Activated T-helper 1 cell treated with anti-CD3 and anti-CD28 coated beads, Interleukin-12 subunit alpha, Interleukin-12 subunit beta, Interleukin-2, Interleukin-4 antibody, amounts not matched to agents 30 ng/mL and 10 ng/mL and 1 ng/mL, durations not matched to agents 14 hours and 24 hours and 36 hours (primary cell): ENCODE measurements at places on chromosomes 5 and 9. TPM values are rescaled to one million over a fixed set of nuclear protein-coding genes. Genes with fewer than 3 reads are reported as not detected.

GRCh38 chr5:62326302-62326701 lies 20.3 kb downstream of the KIF2A start:
- DNase-seq = no peak
- peaks cover 69% of the 10 kb centered on the region for H3K4me1 ChIP-seq
- H3K36me3 ChIP-seq = peaks cover 42% of the 10 kb centered on the region
- no peaks in the 10 kb centered on the region for H3K27me3 ChIP-seq

DNA sequence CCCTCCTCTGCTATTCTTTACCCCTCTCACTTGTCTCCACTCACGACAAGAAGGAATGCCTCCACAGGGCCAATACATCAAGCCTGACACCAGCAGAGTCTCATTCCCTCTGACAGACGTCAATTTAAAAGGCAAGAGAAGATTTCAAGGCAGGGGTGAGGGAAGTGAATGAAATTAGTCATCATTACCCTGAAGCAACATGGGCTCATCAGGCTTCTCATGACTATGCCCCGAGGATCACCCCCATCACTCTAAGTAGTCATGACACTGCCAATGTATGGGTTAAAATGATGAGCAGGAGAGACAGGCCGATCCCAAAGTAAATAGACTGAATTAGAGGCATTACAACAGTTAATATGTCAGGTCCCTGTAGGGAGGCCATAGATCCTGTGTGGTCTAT lies 504.4 kb downstream of the TLE4 start:
- H3K36me3 ChIP-seq = no peaks in the 10 kb centered on the region
- no peak overlapping the region for H3K4me3 ChIP-seq
- no peaks in the 10 kb centered on the region for H3K4me1 ChIP-seq
- H3K27ac ChIP-seq = no peak overlapping the region

- H3K4me3 ChIP-seq = no peak overlapping the region
- no peak overlapping the region for H3K27ac ChIP-seq
- no peaks in the 10 kb centered on the region for H3K36me3 ChIP-seq
- no peaks in the 10 kb centered on the region for H3K4me1 ChIP-seq
Observed at GRCh38 chr9:104068546-104068945, 25.6 kb upstream of the SMC2 start.

DNA sequence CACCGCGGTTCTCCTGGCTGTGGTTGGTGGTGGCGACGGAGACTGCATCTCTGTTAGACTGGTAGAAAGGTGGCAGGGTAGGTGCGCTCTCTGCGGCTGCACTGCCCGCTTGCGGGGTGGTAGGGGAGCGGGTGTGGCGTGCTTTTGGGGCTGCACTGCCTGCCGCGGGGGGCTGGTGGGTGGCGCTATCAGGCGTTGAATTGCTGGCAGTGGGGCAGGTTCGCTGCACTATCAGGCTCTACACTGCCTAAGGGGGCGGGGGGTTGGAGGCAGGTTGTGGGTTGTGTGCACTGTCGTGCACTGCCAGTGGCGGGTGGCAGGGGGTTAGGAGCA lies 21.0 kb upstream of the TRIM52 start:
- no peak overlapping the region for H3K4me3 ChIP-seq
- H3K36me3 ChIP-seq = no peaks in the 10 kb centered on the region
- no peaks in the 10 kb centered on the region for H3K4me1 ChIP-seq
- no peak for DNase-seq
- H3K27ac ChIP-seq = no peak overlapping the region

DNA sequence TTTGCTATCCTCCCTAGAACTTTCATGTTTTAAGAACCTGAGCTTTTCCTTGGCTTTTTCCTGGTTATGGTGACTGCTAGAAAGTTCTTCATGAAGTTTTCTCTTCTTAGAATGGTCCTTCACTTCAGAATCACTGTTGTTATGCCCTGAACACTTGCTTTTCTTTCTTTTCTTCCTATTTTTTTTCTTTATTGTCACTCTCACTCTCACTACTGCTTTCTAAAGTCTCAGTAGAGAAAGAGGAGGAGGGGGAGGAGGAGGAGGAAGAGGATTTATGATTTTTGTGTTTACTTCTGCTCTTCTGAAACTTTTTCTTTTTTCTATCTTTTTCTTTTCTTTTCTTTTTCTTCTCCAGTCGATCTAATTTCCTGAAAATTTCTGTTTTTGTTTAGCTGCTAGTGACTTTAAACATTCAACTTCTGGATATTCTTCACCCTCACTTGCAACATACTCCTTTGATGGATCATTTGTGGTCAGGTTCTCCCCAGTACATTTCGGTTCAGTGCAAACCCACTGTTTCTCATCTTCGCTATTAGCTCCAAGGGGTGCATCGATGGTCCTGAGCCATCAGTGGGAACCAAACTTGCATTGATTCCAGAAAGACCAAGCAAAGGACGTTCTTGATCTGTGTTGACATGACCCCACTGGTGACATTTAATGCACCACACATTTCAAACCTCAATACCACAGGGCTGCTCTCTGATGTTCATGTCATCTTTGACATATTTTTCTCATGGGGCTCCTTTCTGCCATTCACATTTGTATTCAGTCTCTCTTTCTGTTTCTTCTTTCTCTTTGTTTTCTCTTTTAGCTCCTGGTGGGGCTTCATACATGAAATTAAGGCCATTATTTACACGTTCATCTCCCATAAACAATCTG lies 81.6 kb upstream of the HAND1 start:
- no peaks in the 10 kb centered on the region for H3K36me3 ChIP-seq
- no peak overlapping the region for H3K4me3 ChIP-seq
- H3K27me3 ChIP-seq = peaks cover 6% of the 10 kb centered on the region
- no peaks in the 10 kb centered on the region for H3K4me1 ChIP-seq

- no peak overlapping the region for H3K4me3 ChIP-seq
- H3K27ac ChIP-seq = no peak overlapping the region
- H3K27me3 ChIP-seq = no peaks in the 10 kb centered on the region
- H3K4me1 ChIP-seq = peaks cover 11% of the 10 kb centered on the region
Observed at GRCh38 chr5:138828556-138828955, 46.6 kb downstream of the LRRTM2 start.

Gene ORM2
- not detected in 2 replicates for total RNA-seq

Gene PLEKHG4B
- not detected in 2 replicates for total RNA-seq

Gene TPD52L3
- not detected in 2 replicates for total RNA-seq

Gene FBP2
- not detected in 2 replicates for total RNA-seq
